ENCODE measurements at places on chromosomes 3 and 15. TPM values are rescaled to one million over a fixed set of nuclear protein-coding genes. Genes with fewer than 3 reads are reported as not detected.

Gene DPH3
- total RNA-seq: 29.6 TPM

Gene TNFAIP8L3
- 0.92 TPM for total RNA-seq

Gene PLSCR5
- not detected for total RNA-seq

Gene HRG
- total RNA-seq: 0.13 TPM

Gene SAMMSON
- not detected for total RNA-seq

Gene DGKG
- 0.04 TPM for total RNA-seq

Gene CLDN16
- total RNA-seq: 12.0 TPM

Gene EEF1AKMT4
- 6.3 TPM for total RNA-seq

Gene CCR1
- not detected for total RNA-seq

Gene CCDC9B
- 13.6 TPM for total RNA-seq

Gene TMEM45A
- 10.5 TPM for total RNA-seq

Gene C3orf49
- total RNA-seq: not detected

Gene KCNAB1
- not detected for total RNA-seq

Gene KLF15
- total RNA-seq: 0.67 TPM

Gene ITIH1
- not detected for total RNA-seq

Gene KLHL40
- total RNA-seq: not detected

DNA sequence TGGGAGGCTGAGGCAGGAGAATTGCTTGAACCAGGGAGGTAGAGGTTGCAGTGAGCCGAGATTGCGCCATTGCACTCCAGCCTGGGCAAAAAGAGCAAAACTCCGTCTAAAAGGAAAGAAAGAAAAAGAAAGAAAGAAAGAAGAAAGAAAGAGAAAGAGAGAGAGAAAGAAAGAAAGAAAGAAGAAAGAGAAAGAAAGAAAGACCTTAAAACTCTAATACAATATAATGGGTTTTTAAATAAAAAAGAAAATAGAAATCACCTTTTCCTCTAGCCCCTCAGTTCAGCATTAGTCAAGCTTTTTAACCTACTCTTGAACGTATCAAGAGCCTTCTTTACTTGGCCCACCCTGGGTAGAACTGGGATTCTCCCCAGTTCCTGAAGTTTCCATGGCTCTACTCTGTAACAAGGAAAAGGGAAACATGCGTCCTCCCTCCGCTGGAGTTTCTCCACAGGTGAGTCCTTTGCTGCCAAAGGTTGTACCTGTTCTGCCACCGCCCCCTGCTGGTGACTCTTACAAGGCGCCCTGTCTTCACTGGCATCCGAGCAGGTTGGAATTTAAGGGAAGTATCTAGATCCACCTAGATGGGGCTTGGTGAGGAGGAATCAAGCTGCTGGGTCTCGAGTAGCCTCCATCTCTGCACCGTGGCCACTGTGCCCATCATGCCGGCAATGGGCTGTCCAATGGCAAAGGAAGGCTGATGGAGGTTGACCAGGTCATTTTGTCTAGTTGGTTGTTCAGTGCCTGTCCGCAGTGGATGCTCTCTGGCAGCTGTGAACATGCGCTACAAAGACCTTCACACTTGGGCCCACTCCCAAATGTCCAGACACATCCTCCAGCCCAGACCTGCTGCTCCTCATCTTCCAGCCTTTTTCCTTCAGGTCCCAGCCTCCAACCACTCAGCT, 20.6 kb upstream of the EPHB3 start:
- DNase-seq: peak; percentile 9

GRCh38 chr15:87661454-87662355, 594.8 kb downstream of the NTRK3 start:
- no peak for DNase-seq

DNA sequence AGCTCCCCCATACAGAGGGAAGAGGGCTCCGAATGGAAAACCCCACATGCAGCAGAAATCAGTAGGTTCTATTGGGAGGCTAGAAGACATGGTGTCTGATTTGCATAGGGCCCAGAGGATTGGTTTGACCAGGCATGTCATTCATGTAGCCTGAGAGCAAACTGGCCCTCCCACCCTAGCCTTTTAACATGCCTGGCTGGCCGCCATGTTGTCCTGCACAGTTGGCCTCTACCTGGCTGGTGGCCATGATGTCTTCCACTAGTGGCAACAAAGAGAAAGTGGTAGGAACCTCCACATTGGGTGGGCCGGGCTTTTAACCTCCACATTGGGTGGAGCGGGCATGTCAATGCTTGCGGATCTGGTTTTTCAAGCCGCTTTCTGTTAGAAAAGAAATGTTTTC, 312.1 kb downstream of the TAFA4 start:
- no peak for DNase-seq

- DNase-seq: no peak
These were observed 12.2 kb downstream of the ZIC1 start for GRCh38 chr3:147421184-147421912.

DNA sequence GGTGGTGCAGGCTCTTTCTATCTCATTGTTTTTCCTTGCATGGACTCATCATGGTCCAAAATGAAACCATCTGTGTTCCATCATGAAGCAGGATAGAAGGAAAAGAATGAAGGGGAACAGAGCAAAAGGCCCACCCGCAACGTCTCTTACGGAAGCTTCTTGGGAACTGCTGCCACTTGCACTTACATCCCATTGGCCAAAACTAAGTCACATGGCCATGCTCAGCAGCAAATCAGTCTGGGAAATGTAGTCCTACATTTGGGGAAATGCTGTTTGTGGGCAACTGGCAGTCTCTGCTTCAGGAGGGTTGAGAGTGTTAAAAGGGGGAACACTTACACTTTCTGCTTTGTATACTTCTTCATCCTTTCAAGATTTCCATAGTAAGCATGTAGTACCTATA, 191.6 kb downstream of the SV2B start:
- DNase-seq: no peak

- DNase-seq: no peak
These were observed 25.7 kb downstream of the DCLK3 start for GRCh38 chr3:36738702-36739101.

DNA sequence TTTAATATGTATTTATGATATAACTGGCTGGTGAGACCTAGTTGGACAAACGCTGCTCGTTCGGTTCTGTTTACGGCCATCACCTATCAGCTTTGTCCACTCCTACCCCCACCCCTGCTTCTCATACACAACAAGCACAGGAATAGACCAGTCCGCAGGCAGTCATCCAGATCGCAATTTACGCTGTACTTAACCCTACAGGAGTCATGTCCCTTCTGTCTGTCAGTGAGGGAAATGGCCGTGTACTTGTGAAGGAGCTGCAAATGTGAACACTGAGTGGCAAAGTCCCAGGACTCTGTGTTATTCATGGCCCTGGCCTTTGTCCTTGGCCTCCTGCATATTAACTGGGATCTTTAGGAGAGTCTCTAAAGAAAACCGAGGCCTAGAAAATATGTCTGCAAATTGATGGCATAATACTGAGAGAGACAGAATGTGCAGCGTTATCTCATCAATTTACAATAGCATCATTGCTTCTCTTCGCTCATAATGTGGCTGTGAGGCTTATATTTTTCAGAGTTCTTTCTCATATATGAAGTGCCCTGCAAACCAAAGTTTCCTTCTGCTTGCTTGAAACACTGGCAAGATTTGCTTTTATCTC, 7.2 kb upstream of the ABHD10 start:
- no peak for DNase-seq

DNA sequence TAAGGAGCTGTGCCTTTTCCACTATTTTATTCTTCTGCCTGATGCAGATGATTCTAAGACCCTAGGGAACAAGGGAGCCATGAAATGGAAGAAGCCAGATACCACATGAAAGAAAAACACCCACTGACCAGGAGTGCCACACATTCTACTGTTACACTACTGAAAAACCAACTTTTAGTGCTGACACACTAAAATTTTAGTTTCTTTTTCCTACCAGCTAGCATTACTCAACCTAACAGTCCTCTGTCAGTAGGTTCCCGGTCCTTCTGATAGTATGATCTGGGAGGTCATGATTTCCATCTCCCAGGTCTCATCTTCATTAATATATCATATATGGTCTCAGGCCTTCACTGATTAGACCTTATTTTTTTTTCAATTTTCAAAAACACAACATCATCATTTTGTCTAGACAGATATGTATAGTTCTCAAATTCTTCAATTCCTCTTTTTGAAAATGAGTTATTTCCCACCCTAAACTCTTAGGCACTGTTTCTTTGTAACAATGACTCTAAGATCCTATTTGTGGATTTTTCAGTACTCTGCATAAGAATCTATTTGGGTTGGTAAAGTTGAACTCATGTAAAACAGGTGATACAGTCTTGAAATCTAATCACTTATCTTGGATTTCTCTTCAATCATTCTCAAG, 321.8 kb downstream of the CTNNB1 start:
- no peak for DNase-seq

DNA sequence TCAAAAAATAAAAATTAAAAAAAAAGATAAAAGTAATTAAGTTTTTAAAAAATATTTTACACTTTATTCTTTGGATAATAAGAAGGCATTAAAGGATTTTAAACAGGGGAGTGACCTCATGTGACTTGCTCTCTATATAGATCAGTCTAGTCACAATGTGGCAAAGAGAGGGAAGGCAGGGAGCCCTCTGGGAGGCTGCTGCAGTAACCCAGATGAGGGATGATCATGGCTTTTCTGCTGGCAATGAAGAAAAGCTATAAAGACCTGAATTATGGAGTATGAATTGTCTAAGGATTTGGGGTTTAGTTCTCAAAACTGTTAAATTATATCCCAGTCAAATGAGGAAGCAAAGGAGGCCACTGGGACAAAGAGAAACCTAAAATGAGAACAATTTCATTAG, 58.1 kb downstream of the SUMF1 start:
- DNase-seq: no peak

DNA sequence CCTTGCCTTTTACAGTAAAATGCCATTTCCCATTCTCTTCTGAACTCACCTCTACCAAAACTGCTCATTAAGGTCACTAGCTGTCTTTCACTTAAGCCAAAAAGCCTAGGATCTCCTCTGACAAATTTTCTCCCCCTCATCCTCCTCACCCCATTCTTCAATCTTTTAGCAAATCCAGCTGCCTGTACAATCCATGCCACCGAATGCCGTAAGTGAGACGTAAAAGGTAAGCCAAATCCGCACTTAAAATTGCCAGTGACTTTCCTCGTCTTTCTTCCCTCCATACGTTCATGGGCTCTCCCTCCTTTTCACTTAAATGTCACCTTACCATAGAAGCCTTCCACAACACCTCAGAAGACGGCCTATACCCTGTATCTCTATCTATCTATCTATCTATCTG, 13.8 kb downstream of the PSMD6 start:
- DNase-seq: no peak

GRCh38 chr15:63999177-63999576, 47.1 kb downstream of the DAPK2 start:
- DNase-seq: no peak

DNA sequence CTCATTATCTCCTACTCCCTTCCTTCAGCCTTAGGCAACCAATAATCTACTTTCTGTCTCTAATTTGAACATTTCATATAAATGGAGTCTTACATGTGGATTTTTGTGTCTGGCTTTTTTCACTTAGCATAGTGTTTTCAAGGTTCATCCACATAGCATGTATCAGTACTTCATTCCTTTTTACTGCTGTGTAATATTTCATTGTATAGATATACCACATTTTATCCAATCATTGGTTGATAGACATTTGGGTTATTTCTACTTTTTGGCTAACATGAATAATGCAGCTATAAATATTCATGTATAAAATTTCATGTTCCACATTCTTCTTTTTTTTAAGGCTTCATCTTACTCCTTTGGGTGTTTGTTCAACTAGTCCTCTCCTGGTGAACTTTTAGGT, 20.2 kb downstream of the DBR1 start:
- DNase-seq: no peak

- DNase-seq: no peak
These were observed 207.2 kb downstream of the TBC1D5 start for GRCh38 chr3:17535274-17535673.

DNA sequence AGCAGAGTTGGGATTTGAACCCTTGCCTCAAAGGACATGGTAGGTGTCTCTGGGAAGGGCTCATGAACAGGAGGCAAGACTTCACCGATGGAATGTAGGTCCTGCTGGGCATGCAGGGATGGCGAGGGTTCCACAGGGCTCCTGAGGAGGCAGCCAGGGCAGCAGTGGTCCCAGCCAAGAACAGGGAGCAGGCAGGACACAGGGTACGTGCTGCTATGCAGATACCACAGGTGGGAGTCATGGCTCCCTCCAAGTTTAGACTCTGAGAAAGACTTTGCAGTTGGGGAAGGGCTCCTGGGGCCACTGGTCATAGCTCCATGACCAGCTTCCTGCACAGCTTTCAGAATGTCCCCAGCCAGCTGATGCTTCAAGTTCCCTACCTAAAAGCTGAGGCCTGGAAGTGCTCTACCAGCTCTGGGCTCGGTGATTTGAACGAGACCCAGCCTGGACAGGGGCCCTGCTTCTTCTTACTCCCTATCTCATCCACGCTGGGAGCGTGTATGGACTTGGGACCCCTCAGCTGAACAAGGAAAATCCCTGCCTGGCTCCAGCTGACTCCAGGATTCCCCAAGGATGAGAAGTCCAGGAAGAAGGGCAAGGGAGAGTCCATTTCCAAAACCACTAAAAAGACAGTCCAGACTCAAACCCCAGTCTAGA, 747 bp downstream of the MYL3 start:
- no peak for DNase-seq

- DNase-seq: no peak
These were observed 54.2 kb downstream of the OSTN start for GRCh38 chr3:191253089-191253799.

DNA sequence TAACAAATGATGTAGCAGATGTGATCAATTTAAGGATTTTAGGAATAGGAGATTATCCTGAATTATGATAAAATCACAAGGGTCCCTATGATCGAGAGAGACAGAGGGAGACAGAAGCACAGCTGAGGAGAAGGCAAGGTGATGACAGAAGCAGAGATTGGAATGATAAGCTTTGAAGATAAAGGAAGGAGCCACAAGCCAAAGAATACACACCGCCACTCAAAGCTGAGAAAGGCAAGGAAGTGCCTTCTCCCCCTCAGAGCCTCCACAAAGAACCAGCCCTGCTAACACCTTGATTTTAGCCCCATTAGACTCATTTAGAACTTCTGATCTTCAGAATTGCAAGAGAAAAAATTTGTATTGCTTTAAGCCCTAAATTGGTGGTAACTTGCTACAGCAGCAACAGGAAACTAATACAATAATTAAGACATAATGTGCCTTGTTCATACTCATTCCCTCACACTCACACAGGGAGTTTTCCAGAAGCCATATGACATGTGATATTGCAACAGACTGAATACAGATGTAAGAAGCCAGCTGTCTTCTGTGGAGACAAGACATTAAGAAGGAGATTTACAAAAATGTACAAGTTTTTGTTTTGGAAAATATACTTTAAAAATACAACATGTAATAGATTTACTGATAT, 38.2 kb downstream of the TRANK1 start:
- DNase-seq: no peak

DNA sequence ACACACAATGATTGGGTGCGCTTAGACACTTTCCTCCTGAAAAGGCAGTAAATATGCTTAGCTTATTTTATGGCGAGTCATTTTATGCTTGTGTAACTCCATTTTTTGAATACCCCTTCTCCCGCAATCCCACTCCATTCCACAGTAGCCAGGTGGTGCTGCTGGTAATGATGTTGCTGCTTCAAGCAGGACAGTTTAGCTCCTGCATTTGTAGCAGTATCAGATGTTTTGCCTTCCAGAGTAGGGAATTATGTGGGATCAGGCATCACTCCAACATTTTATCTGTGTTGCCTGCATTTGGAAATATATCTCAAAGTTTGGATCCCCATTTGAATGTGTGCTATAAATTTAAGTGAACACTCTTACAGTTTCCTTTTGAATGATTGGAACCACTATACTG, 302.1 kb upstream of the SGO1 start:
- no peak for DNase-seq

- peak; percentile 85 for DNase-seq
These were observed 65.8 kb upstream of the GSK3B start for GRCh38 chr3:120160050-120160449.

Data from kidney epithelial cell (primary cell).